ENCODE measurements at places on chromosomes 6 and 20.

- peak; percentile 26 for DNase-seq
These were observed 176.2 kb upstream of the SASH1 start for GRCh38 chr6:148166339-148166968.

DNA sequence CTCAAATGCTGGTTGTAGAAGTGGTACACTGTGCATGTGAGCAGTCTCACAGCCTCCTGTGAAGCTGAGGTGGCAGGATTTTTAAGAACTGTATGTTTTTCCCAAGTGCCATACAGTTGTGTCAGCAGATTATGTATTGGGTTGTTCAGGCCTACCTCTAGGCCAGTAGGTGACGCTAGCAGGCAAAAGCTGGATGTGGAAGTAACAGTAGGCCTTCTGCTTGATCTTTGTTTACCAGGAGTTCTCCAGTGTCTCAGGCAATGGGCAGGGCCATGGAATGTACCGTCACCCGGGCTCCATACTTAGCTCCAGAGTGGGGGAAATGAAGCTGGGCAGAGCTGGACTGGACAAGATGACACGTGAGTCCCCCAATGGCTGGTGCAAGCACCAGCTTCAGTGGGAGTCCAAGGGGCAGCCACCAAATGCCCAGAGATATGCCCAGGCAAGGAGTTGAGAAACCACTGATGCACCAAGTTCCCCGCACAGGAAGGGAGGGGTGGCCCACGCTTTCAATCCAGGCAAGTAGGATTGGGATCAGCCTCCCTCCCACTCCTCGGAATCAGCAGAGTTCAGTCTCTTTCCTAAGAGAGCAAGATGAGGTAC lies 289.7 kb downstream of the HTR1B start:
- no peak for DNase-seq

- peak; percentile 58 for DNase-seq
These were observed at the start of gene CNR1 for GRCh38 chr6:88165844-88166492. Gene CNR1 (minus strand): TSS chr6:88166347. CDS start chr6:88145274, 21,073 bp downstream.

- DNase-seq = no peak
These were observed 9.6 kb downstream of the SRC start for GRCh38 chr20:37355252-37356180.

- DNase-seq = no peak
These were observed 5.0 kb upstream of the SLC12A5 start for GRCh38 chr20:46023999-46024398.

- no peak for DNase-seq
These were observed 181.4 kb downstream of the BCAS1 start for GRCh38 chr20:53888951-53889350.

DNA sequence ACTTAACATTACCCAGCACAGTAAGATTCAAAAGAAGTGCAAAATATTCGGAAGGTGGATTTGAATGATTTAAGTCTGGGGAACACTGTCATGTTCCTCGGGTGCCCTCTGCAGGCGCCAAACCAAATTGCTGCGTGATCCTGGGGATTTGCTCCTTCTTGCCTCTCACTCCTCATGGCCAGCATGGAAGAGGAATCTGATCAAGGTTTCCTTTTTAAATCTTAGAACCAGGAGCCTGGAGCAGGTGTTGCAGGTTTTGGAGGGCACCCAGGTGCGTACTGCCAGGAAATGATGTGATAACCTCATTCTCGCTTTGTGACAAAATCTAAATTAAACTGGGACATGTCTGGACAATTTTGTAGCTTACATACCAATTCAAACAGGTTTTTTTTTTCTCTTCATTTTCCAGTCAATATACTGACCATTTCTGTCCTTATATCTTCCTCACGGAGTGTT lies 8.1 kb upstream of the PFDN4 start:
- DNase-seq = peak; percentile 29

DNA sequence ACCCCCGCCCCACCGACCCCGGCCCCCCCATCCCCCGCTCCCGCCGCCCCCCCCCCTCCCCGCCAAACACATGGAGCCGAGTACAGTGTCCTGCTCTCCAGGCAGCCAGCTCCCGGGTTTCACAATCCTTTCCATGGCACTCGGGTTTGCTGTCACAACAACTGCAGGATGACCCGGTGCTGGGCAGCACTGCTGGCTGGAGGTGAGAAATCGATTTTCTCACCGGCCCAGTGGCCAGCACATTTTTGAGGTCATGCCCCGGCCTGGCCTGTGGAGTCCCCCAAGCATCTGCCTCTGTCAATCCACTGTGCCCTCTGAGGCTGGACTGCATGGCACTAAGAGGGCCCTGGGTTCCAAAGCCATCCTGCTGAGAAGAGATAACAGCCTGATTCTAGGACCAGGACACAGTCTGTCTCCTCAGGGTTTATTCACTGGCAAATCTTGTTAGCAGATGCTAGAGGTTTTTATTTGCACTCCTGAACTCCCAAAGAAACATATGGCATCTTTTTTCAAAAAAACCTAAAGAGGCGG lies 129.5 kb downstream of the NFATC2 start:
- peak; percentile 70 for DNase-seq

DNA sequence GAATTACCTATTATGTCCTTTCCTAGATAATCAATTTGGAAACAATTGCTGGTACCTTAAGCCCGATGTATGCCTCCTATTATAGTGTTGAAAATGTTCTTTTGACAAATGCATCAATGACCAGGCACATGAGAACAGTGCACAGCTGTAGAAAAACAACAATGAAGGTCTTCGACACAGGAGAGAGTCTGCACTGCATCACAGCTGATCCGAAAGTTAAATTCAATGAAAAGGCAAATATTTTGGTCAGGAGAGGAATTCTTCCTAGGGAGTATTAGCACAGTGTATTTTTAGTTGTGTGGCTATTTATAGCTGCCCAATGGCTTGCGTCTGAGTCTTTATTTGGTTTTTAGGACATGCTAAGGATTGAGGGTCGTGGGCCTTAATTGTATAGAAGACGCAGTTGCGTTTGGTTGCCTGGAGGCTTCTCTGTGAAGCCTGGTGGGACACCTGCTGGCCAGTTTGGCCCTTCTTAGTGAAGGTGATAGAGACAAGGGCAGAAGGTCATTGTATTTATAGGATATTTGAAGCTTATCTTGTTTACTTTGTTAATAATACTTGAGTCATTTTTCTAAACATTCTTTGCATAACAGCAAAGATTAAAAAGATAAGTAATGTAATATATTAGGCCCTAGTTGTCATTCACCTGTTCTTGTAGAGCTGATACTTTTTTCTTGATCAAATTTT lies 72.3 kb downstream of the CDYL start:
- DNase-seq = no peak

- no peak for DNase-seq
These were observed 47.1 kb downstream of the CD109 start for GRCh38 chr6:73743081-73743480.

DNA sequence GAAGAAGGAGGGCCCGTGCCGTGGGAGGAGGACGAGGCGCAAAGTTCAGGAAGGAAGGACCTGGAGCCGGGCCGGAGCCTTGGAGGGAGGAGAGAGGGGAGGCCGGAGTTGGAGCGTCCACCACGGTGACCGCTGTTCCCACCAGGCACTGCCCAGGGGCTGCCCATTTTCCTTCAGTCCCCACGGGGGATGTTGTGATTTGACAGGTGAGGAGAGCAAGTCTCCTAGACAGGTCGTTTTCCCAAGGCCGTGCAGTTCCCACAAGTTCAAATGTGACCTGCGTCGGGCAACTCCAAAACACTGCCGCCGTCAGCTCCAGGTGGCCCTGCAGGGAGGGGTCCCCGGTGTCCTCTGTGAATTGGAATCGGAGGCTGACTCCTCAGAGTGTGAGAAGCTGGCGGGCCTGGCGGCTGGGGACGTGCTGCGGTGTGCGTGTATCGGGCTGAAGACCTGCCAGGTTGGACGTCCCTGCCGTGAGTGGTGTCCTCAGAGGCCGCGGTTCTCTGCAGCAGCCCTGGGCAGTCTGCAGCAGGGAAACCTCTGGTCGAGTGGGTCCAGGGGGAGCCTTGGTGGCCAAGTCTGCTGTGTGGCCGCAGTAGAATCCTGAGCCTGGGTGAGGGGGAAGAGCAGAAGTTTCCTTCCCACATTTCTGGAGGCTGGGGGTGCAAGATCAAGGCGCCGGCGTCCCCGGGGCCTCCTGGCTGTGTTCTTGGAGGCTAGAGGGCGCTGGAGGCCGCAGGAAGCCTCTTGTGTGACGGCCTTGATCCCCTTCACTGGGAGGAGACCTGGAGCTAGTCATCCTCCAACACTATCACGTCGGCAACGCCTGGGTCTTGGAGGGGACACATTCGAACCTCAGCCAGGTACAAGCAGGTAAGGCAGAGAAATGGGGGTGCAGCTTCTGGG lies 115.1 kb upstream of the FRMD1 start:
- DNase-seq = no peak

DNA sequence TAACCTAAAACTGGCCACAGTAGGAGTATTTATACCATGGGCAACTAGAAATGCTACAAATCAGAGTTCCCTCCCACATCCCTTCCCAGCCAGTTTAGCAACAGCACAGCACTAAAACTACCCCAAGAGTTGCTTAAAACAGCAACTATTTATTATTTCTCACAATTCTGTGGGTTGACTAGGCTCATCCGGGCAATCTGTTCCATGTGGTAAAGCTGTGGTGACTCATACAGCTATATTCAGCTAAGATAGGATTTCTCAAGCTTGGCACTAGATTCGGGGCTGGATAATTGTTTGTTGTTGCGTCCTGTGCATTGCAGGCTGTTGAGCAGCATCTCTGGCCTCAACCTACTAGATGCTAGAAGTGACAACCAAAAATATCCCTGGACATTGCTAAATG lies 8.6 kb upstream of the HECA start:
- peak; percentile 66 for DNase-seq

- no peak for DNase-seq
These were observed 20.1 kb downstream of the HECA start for GRCh38 chr6:139154881-139155547.

- DNase-seq = no peak
These were observed 35.7 kb upstream of the RBL1 start for GRCh38 chr20:37131486-37131885.

- no peak for DNase-seq
These were observed 23.2 kb upstream of the ELOVL2 start for GRCh38 chr6:11067348-11067747.

DNA sequence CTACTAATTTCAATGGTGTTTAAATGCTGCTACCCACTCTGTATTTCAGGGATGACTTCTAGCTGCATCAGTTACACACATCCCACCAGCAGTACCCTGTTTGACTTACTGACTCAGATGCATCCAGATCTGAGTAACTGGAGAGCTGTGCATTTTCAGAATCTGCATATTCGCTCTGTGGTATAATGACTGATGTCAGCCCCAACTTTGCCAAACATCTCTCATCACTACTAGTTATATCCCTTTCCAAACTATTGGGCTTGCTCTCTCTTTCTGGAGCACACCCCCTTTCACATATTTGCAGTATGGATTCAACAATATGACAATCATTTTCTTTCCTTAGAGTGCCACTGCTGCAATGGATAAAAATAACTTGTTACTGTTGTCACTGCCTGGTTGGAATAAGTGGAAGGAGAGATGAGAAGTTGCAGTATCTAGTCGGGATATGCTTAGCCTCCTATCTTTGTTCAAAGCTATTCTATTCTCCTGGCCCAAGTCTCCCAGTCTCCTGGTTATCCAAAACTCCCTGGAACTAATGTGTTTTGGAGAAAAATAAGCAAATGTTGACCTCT lies 3.3 kb upstream of the RSPO3 start:
- DNase-seq = no peak

DNA sequence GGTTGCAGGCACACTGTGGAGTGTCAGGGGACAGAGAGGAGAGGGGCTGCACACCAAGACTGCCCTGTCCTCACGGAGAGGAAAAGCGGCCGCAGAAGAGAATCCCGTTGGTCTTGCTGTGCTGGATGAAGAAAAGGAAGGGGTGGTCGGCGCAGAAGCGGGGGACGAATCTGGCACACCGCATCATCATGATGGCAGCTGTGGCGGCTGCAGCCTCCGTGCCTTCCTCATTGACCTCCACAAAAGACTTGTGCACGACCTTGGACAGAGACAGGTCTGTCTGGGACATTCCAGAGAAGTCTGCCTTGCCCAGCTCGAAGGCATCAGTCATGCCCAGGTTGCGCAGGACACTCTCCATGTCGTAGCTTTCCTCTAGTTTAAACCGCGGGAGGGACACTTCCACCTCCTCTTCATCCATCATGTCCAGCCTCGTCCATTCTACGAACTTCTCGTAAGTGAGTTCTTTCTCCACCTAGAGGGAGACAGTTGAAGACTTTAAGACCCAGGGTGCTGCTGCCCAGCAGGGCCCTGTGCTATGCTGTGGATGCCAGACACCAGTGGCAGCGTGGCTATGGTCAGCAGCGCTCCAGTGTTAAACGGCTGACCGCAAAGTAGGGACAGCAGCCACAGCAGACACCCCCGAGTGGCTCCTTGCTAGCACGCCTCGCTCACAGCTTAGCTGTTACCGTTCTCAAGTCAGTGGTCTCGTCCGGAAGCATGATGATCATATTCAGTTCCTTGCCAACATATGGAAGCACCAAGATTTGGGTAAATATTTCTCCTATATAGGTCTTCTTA lies 22.9 kb downstream of the SERPINB6 start:
- no peak for DNase-seq

DNA sequence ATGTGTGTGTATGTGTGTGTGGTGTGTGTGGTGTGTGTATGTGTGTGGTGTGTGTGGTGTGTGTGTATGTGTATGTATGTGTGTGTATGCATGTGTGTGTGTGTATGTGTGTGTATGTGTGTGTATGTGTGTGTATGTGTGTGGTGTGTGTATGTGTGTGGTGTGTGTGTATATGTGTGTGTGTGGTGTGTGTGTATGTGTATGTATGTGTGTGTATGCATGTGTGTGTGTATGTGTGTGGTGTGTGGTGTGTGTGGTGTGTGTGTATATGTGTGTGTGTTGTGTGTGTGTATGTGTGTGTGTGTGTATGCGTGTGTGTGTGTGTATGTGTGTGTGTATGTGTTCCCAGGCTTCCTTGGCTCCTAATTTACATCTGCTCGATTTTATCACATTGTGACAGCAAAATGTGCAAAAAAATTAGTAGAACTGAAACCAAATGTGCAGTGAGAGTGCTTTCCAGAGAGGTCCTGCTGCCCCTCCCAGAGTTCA lies 234.5 kb downstream of the BMP7 start:
- no peak for DNase-seq

GRCh38 chr6:68756454-68757375 lies 121.6 kb downstream of the ADGRB3 start:
- peak; percentile 35 for DNase-seq

DNA sequence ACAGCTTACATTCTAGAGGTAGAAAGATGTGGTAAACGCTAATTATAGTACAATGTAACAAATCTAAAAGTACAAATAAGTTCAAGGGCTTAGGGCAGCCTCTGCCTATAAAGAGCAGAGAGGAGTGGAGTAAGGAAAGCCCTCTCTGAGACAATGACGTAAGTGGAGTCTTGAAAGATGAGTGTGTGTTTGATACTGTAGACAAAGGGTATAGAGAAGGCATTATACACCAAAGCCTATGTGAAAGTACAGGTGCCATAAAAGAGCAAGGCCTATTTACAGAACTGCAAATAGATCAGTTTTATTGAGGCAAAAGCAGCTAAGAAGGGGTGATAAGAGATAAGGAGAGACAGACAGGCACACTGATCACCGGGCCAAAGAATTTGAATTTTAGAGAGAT lies 10.9 kb downstream of the GOPC start:
- no peak for DNase-seq

GRCh38 chr6:17361013-17361412 lies 32.4 kb upstream of the CAP2 start:
- no peak for DNase-seq
